ENCODE measurements at places on chromosomes 2 and 18.

DNA sequence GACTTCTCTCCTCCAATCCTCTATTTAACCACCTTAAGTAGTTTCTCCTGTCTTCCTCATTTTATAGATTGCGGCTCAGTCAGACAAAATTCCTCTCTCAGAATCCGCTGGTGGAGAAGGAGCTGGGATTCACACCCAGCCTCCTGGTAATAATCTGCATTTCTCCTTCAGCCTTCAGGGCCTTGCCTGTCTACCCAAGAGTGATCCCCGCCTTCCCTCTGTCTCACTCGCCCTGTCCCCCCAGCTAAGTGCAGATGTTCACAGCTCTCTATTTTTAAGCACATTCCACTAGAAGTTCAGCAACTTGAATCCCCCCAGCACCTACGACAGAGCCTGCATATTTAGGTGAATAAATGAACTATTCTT is 212.5 kb upstream of the HAAO start:
- no peak for DNase-seq

- no peak for DNase-seq
Measured at GRCh38 chr2:113910110-113910717, 20.3 kb downstream of the ACTR3 start.

- no peak for DNase-seq
Measured at GRCh38 chr2:237955640-237956401, 11.0 kb upstream of the UBE2F start.

DNA sequence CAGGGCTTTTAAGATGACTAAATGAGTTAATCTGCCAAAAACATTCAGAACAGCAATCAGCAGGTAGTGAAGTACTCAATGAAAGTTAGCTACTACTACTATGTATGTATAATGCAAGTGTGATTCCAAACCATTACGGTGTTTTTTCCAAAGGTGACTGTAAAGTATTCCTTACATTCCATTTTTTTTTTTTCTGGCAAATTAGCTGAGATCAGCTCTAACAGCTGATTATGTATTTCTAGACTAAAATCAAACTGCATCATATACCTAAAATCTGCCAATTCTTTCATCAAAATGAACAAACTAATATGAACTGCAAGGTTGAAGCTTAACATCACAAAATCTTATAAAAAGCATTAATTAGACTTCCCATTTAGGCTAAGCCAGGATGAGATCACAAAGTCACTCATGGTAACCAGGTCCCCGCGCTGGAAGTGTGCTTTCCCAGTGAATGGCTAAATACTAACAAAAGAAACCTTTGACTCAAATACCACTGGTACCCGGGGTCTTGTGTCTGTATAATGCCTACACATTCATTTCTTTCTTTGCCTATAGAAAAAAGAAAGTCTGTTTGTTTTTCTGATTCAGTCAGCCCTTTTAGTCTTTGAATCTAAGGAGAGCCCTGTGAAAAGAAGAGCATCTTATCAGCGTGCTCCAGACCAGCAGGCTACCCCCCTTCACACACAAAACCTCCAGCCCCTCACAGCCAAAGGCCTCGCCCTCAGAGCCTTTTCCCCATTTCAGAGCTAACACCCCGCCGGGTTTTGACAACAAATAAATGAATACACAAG is 88.3 kb downstream of the RBMS1 start:
- no peak for DNase-seq

DNA sequence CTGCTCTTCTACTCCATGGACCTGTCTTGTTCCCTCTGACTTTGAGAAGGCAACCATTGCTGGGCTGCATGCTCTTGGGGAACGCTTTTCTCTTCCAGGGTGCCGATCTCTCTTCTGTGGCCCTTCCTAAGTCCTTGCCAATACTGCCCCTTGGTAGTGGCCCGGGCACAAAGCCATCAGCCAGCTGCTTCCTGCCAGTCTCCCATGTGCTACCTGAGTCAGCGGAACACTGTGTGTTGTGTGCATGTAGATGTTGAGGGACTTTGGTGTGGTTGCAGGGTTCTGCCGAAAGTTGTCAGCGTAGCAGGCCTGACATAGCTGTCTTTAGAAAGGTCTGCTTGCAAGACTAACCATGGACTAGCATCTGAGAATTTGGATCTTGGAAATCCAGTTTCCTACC is 35.4 kb downstream of the MGAT5 start:
- DNase-seq: no peak

DNA sequence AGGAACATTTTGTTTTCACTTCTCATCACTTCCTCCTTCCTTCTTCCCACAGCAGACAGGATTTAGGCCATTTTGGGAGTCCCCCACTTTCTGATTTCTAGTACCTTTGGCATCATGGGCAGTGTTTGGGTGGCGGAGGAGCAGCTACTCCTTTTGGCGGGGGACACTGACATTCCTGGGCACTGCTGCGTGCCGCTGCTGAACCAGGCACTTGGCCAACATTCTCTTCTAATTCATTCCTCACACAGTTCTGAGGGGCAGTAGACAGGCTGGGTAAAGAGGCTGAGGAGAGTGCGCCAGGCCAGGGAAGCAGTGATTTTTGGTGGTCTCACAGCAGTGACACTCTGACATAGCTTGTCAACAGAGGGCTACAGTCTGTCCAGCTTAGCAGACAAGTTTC is 270.2 kb downstream of the LOXHD1 start:
- DNase-seq: no peak

- DNase-seq: no peak
Measured at GRCh38 chr2:238714038-238714528, 133.8 kb upstream of the TWIST2 start.

DNA sequence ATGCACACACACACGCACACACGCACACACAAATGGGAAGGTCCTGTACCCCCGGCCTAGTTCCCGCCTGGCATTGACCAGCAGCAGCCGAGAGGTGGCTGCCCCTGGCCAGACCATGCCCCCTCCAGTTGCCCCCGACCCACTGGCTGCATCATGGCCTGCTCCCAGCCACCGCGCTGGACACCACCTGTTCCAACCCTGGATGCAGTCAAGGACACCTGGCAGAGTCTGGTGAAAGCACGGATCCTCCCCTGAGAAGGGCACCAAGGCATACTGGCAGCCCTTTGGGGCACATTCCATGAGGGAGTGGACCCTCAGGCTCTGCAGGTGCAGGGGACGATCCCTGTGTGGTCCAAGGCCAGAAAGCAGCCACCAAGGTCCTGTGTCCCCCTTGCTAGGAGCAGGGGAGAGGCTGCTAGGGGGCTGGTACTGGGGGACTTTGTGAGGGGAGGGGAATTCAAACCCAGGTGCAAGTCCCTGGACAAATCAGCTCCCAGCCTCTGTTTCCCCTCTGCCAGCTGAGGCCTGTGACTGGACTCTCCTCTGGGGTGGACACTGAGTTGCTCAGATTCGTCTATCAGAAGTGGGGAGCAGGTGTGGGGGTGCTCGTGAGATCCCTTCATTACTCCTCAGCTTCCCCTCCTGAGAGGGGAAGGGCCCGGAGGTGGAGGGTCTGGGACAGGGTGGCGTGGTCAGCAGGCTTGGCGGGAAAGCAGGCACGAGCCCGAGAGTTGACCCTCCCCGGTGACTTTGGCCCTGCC is 3.5 kb downstream of the ESPNL start:
- DNase-seq: no peak

- no peak for DNase-seq
Measured at GRCh38 chr2:240949791-240950705, 43.9 kb downstream of the CROCC2 start.

GRCh38 chr18:75025573-75025972 is 183.4 kb downstream of the PTGR3 start:
- DNase-seq: no peak

- DNase-seq: no peak
Measured at GRCh38 chr2:15949126-15949525, 8.8 kb downstream of the MYCN start.

GRCh38 chr2:24977631-24978030 is 5.9 kb upstream of the DNAJC27 start:
- DNase-seq: no peak

DNA sequence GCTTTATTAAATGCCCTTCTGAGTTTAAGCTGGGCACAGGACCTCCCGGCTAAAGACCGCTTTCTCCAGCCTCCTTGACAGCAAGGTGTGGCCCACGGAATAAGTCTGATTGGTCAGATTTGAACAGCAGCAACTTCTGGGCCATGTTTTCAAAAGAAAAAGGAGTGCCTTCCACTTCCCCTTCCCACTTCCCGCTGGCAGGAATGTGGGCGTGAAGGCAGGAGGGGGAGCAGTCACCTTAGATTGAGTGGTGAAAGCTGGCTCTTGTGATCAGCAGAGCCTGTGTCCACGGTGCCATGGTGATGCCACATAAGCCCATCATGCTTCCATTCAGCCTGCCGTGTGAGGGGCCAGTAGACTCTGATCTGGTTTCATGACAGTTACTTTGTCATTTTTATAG is 136.6 kb upstream of the GLI2 start:
- no peak for DNase-seq

GRCh38 chr18:24805156-24805555 is 344.7 kb downstream of the HRH4 start:
- no peak for DNase-seq

- no peak for DNase-seq
Measured at GRCh38 chr2:98911126-98911375, 25.0 kb downstream of the CRACDL start.

GRCh38 chr2:54652540-54652939 is 70.9 kb upstream of the EML6 start:
- no peak for DNase-seq

DNA sequence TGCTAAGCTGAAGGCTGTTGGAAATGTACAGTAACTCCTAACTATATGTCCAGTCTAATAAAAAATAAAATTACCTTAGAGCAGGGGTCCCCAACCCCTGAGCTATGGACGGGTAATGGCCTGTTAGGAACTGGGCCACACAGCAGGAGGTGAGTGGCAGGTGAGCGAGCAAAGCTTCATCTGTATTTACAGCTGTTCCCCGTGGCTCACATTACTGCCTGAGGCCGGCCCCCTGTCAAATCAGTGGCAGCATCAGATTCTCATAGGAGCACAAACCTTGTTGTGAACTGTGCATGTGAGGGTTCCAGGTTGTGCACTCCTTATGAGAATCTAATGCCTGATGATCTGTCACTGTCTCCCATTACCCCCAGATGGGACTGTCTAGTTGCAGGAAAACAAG is 73.1 kb upstream of the CXCR4 start:
- no peak for DNase-seq

DNA sequence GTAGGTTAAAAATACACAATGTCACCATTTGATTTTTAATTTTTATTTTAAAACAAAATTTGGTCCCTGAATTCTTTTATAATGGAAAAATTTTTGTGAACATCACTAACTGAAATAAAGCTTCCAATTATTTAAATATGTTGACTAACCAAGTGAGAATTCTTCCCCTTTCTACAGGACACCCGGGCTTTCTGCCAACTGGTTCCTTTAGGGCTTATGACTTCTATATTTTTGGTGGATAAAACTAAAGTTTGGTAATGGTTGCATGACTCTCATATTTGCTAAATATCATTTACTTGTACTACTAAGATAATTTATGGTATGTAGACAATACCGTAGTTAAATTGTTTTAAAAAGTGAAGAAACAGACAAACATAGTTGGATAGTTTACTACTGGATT is 291.0 kb upstream of the DOK6 start:
- DNase-seq: no peak

- no peak for DNase-seq
Measured at GRCh38 chr2:160399880-160400279, 93.7 kb downstream of the RBMS1 start.

DNA sequence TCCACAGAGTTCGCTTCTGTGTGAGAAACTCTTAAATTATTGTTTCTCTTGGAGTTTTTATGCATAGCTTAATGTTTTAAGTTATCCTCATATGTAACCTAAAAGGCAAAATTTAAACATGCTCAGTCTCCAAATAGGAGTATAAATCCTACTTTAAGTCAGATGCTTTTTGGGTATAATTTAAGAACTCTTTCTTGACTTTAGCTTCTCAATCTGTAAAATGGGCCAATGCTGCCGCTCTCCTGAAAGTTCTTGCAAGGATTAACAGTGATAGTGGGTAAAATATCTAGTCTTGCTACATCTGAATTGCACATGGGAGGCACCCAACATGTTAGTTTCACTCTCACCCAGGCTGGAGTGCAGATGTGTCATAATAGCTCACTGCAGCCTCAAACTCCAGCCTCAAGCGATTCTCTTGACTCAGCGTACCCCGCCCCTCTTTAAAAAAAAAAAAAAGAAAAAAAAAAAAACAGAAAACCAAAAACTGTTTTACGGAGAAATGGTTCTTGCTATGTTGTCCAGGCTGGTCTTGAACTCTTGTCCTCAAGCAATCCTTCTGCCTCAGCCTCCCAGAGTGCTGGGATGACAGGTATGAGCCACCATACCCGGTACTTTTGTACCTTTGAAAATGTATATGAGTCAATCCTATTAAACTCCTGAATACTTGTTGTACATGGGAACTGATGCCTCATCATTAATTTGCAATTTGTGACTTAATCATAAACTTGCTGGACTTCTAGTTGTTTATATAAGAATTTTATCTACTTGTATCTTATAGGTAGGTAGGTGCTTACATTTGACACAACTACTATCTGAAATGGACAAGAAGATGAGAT is 1.8 kb downstream of the FBXO48 start:
- DNase-seq: no peak

DNA sequence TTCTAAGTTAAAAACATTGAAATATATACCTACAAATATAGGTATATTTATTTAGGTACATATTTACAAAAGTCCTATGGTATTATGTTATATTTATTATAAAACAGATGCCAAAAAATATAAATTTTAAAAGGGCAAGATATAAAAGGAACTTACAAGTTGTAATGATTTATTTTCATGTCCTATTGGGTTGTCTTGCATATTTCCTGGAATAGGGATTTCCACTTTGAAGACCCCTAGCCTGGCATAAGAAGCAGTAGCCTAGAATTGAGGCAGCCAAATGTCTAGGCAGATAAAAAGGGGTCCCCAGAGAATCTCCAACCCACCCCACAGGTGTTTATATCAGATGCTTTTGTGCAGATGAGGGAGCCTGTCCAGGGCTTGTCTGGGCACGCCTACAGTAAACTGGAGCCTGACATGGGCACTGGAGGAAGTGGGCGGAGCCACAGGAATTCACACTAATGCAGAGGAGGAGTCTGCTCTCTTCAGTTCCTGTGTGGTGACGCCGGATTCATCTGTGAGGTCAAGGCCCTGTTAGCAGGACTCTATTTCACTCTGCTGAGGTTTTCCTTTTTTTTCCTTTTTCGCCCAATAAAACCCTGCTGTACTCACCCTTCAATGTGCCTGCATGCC is 1088.9 kb upstream of the PIK3C3 start:
- no peak for DNase-seq

DNA sequence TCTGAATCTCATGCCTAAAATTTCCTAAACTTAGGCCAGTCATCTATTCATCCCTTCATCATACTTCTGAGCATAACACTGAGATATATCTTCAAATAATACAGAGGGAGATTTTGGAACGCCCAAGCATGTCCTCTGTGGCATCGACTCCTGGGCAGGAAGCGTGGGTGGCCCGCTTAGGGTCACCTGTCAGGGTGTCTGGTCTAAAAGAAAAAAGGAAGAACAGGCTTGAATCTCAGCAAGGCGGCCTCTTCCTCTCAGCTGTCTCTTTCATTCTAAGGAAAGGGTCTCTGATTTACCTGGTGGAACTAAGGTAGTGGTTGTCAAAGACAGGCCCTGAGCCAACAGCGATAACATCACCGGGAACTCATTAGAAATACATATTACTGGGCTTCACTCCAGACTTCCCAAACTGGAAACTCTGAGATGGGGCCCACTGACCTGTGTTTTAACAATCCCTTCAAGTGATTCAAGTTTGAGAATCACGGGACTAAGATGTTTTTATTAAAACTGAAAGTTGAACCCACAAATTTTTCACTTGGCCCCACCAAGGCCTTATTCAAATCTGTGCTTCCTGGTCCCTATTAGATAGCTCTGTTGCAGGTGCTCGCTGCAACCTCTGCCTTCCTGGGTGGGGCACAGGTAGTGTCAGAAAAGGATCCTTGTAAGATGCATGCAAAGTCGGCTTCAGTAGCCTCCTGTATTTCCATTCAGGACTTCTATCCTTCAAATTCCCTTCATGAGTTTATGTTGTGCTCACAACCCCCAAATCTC is 162.3 kb upstream of the CCDC68 start:
- DNase-seq: no peak
